ENCODE measurements at places on chromosomes 12 and 14. TPM values are rescaled to one million over a fixed set of nuclear protein-coding genes. Genes with fewer than 3 reads are reported as not detected.

Gene KLRC1
- not detected for total RNA-seq

Gene EPYC
- not detected for total RNA-seq

Gene RDH5
- 5.7 TPM for total RNA-seq

Gene SLC25A47
- 1.4 TPM for total RNA-seq

Gene ASIC1
- 1.3 TPM for total RNA-seq

Gene CLECL1
- total RNA-seq = not detected

Gene BHLHE41
- total RNA-seq = 2.5 TPM

Gene PNN
- total RNA-seq = 26.2 TPM

Gene ZNF839
- 9.2 TPM for total RNA-seq

Gene B3GNT4
- total RNA-seq = 7.5 TPM

Gene CCNT1
- 31.9 TPM for total RNA-seq

Gene SOCS2
- total RNA-seq = 16.7 TPM

Gene TPPP2
- not detected for total RNA-seq

Gene PLEKHG7
- not detected for total RNA-seq

Gene ASB2
- 2.5 TPM for total RNA-seq

Gene KCNC2
- total RNA-seq = not detected

Gene PPP1CC
- 83.6 TPM for total RNA-seq

Gene ESR2
- not detected for total RNA-seq

Gene BMP4
- total RNA-seq = 23.7 TPM

Gene FAIM2
- total RNA-seq = 0.56 TPM

Gene DPY19L2
- 0.64 TPM for total RNA-seq

Gene DEPDC4
- total RNA-seq = 0.72 TPM

Gene GLI1
- 2.9 TPM for total RNA-seq

Gene TAS2R10
- total RNA-seq = 1.1 TPM

Gene E2F7
- 5.2 TPM for total RNA-seq

Gene SLC25A21
- total RNA-seq = not detected

Gene CD27
- not detected for total RNA-seq

Gene SIX1
- not detected for total RNA-seq

Gene KLRG1
- not detected for total RNA-seq

Gene CCND2
- 88.8 TPM for total RNA-seq

Gene GLIPR1L1
- not detected for total RNA-seq

Gene TNS2
- 22.8 TPM for total RNA-seq

Gene DLGAP5
- total RNA-seq = 1.7 TPM

Gene FGD4
- total RNA-seq = 49.0 TPM

Gene GPD1
- total RNA-seq = 60.0 TPM

Gene DAO
- not detected for total RNA-seq

Gene BEST3
- total RNA-seq = 0.98 TPM

Gene PXN
- 55.2 TPM for total RNA-seq

Gene STX2
- total RNA-seq = 7.2 TPM

Gene GLT8D2
- 4.5 TPM for total RNA-seq

Gene SLC10A1
- total RNA-seq = not detected

Gene MYH7
- not detected for total RNA-seq

Gene TPH2
- total RNA-seq = not detected

Gene KRT2
- total RNA-seq = 844 TPM

Gene ACSM4
- not detected for total RNA-seq

Gene C12orf42
- not detected for total RNA-seq

Gene CCDC184
- total RNA-seq = 0.19 TPM

Gene HOXC9
- total RNA-seq = 12.2 TPM

Gene SPIC
- total RNA-seq = not detected

Gene VRK1
- total RNA-seq = 9.3 TPM

Gene HOXC11
- 3.7 TPM for total RNA-seq

Gene DPPA3
- total RNA-seq = not detected

Gene GPRC5D
- not detected for total RNA-seq

Gene STYK1
- total RNA-seq = 2.3 TPM
